Body of pancreas (tissue), 4 donors: ENCODE measurements at places on chromosomes 12 and 14. TPM values are rescaled to one million over a fixed set of nuclear protein-coding genes. Genes with fewer than 3 reads are reported as not detected.

DNA sequence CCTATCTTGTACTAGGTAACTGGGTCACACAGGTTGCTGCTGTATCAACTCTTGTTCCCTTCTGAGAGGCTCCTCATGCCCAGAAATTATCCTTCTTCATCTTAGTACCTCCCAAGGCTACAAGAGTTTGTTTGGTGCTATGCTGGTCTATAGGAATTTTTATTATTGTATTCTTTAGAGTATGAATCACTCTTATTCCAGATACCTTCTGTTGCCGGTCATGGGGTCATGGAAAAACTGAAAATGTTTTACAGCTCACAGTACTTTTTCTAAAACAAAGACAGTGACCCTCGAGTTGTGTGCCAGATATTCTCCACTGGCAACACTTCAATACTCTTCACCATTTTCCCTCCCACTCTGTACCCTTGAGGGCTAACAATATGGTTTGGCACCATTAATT, 1598.0 kb upstream of the TMEM132C start:
- DNase-seq, result no peak

GRCh38 chr14:90545382-90545781, 148.6 kb downstream of the CALM1 start:
- no peak for DNase-seq

- no peak for DNase-seq
Observed at GRCh38 chr12:101110866-101111265, 99.2 kb downstream of the SLC5A8 start.

- peak; percentile 45 for DNase-seq
Observed at GRCh38 chr14:37968664-37969240, 239.0 kb upstream of the SSTR1 start.

DNA sequence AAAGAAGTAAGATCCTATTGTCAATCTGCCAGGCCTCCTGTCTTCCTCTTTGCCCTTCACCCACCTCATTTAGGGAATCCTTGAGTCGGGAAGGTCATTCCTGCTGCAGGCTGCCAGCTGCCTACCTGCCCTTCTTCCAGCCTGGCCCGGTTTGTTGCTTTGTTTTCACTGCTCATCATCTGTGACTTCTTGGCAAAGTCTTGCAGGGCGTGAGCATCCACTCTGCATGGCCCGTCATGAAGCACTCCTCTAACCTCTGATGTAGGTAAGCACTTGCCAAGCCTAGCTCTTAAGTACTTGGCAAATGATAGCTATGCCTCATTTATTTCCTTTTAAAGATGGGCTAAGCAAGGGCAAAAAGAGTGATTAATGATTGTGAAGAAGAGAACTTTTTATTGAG, 192.8 kb downstream of the NRXN3 start:
- no peak for DNase-seq

- no peak for DNase-seq
Observed at GRCh38 chr14:54554401-54554800, 12.5 kb upstream of the SAMD4A start.

- DNase-seq, result no peak
Observed at GRCh38 chr12:56724701-56724971, 463 bp downstream of the NACA start.

DNA sequence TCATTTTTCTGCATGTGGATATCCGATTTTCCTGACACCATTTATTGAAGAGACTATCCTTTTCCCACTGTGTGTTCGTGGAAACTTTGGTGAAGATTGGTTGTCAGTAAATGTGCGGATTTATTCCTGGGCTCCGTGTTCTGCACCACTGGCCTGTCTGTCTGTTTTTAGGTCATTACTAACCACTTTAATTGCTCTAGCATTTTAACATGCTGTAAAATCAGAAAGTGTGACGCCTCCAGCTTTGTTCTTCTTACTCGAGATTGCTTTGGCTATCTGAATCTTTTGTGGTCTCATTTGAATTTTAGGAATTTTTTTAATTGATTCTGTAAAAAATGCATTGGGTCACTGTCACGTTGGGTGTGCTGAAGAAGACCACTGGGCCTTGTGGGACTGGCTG, 1458.7 kb downstream of the AACS start:
- no peak for DNase-seq

GRCh38 chr14:91021991-91022621, 38.3 kb downstream of the RPS6KA5 start:
- DNase-seq, result no peak

Gene ATF7IP
- total RNA-seq, result 80.8 TPM
